ENCODE measurements at places on chromosomes 12 and 14.

- no peak for DNase-seq
These were observed 263.1 kb upstream of the FOXN3 start for GRCh38 chr14:89680156-89680555.

DNA sequence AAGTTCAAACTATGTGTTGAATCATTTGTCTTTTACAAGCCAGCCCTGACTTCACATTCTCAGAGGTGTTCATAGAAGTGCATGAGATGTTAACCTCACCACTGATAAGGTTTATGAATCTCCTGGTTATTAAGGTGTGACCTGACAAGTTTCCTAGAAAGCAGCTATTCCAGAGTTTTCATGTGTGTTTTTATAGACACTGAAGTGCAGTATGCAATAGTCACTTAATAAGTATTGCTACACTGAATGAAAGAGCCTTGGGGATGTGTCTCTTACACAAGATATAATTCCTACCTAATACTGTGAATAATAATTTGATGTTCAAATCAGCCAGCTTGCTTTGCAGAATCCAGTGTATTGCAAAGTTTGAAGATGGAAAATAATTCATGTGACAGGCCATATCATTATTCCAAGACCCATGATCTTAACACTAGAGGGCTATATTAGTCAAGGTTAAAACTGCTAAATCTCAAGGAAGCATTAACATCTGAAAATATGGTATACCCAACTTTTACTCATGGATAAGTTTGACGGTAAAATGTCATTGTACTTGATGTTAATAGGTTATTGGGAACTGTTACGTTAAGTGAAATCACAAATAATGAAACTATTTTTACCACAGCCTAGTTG is 13.0 kb downstream of the SLC25A3 start:
- DNase-seq: no peak

DNA sequence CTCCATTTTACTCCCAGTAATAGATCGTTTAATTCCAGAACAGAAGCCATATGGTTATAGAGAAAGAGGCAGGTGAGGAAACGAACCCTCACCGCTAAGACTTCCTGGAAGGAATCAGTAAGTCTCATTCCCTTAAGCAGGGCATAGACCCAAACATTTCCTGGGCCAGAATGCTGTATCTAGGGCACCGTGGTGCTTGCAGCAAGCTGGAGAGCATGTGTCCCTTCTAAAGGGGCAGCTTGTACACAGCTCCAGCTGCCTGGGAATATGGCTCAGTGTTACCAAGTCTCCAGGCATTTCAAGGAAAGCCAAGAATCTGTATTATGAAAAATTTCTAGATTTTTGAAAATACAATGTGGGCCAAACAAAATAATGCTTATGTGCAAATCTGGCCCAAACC is 73.4 kb downstream of the PPM1H start:
- DNase-seq: no peak

GRCh38 chr12:132583736-132584135 is 26.6 kb downstream of the LRCOL1 start:
- DNase-seq: no peak

- DNase-seq: no peak
These were observed 35.4 kb upstream of the ATP23 start for GRCh38 chr12:57905812-57906475.

- no peak for DNase-seq
These were observed 8.5 kb upstream of the FZD10 start for GRCh38 chr12:130153803-130154202.

DNA sequence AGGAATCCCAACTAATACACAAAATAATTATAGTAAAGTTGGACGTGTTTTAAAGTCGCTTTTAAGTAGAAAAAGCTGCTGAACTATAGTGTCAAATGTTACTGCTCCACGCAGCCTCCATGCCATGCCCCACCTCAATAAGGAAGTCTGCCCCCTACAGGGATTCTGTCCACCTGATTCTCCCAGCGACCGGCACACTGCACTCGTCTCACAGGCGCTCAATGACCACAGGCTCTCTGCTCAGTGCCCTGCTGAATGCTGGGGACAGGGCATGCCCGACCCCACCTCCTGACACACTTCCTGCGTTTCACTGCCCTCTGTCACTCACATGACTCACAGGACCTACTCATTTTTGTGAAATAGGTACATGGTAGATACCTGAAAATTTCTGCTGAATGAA is 48.9 kb downstream of the BDKRB1 start:
- DNase-seq: no peak

DNA sequence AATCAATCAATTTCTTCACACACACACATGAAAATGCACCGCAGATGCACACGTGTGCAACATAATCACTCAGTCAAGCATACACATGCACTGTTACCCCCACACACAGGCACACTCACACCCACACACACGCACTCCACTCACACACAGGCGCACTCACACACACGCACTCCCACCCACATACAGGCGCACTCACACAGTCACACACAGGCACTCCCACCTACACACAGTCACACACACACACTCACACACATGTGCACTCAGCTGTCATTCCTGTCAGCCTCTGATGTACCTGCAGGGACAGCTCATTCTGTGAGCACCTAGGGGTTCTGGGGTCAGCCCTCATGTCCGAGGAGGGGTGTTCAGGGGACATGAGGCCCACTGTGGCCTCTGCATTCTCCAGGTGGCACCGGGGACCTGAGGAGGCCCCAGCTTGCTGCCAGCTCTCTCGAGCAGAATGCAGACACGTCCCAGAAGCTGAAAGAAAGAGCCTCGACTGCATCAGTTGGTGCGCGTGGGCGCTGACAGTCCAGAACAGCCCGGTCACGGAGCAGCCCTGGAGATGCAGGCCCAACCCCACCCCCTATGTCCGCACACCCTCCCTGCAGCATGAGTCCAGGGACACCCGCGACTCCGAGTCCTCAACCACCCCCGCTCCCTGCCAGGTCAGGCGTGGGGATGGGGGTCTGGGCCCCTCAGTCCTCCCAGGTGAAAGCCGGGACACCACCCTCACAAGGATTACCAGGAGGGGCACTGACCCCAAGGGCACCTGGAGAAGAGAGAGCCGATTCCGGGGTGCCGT is 69.3 kb downstream of the NOC4L start:
- no peak for DNase-seq

DNA sequence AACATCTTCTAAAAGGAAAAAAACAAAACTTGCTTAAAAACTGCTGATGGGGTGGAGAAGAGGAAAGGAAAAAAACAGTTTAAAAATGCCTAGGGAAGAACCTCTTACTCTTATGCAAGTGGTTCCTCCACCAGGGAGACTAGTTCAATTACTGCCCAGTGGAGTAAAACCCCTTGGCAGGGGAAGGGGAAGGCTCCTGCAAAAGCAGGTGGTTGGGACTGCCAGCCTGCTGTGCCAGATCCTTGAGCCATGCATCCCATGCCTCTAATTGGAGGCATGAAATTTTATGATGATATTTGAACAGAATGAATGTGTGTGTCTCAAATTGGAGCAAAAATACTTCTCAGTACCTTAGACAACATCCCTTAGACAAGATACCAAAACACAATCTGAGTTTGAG is 118.8 kb downstream of the FSCB start:
- DNase-seq: no peak

DNA sequence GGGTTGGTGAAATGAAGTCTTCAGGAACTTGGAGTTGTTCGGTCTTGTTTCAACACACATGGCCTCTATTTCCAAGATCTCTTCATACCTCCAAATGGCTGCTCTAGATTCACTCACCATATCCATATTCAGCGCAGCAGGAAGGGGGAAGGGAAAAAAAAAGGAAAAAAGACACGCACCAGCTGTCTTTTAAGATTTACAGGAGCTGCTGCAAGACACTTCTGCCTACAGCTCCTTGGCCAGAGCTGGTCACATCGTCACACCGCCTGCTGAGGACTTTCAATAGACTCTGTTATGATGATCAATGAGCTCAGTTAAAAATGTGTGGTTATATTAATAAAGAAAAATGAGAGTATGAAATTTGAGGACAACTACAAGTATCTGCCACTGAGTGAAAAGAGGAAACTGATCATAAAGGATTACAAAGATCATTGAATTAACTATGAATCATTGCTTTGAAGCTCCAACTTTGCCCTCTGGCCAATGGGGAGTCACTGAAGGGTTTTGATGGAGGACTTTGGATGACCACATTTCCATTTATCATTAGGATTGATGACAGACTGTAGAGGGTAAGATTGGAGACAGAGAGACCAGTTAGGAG is 182.1 kb upstream of the HMGA2 start:
- DNase-seq: no peak

- peak; percentile 10 for DNase-seq
These were observed 592.4 kb downstream of the SOX5 start for GRCh38 chr12:23356927-23357708.
